ENCODE measurements at places on chromosomes 4 and X.

DNA sequence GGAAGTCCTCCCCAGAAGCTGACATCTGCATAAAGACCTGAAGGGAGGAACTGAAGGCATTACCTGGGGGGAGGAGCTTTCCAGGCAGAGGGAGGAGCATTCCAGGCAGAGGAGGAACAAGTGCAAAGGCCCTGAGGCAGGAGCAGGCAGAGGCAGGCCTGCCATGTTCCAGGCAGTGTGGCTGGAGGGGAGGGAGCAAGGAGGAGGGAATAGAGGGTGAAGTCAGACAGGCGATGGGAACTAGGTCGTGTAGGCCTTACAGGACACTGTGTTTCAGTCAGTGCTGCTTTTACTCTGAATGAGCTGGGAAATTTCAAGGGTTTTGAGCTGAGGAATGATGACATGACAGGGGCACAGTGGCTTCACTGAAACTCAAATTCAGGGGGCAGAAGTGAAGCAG is 292.7 kb downstream of the BCOR start:
- no peak for DNase-seq

GRCh38 chr4:100696531-100696930 is 178.7 kb upstream of the EMCN start:
- DNase-seq, result no peak

DNA sequence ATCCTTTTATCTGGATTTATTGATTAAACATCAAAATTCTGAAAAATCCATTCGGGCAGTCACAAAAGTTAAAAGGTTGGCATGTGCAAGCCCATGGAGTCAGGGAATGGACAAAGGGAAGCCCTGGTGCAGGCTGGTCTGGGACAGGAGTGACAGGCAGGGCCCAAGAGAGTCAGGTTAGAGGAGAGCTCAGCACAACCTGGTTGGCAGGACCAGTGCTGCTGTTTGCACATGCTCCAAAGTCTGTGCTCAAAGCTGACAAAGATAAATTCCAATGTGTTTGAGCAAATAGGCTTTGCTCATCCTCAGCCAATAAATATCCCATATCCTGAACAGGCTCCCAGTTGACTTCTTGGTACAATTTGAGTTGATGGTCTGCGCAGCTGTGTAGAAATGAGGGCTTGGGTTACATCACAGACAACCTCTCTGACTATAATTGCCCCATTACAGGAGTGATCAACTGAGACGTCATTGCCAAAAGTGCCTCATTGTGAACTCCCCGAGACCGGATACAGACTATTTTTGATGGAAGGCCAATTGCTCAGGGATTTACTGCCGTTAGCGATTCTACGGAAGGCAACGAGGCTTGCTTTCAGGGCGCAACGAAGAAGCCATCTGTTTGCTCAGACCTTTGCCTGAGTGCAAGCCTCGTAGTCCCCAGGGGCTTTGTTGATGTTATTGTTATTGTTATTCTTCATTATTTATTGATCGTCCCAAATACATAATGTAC is 1008.1 kb upstream of the TENM3 start:
- DNase-seq, result no peak

- DNase-seq, result no peak
Observed at GRCh38 chrX:14359316-14359715, 170.0 kb upstream of the GLRA2 start.

GRCh38 chr4:161817914-161818313 is 345.9 kb downstream of the FSTL5 start:
- DNase-seq, result no peak

GRCh38 chr4:71253545-71253944 is 85.3 kb upstream of the SLC4A4 start:
- DNase-seq, result no peak

GRCh38 chr4:108114503-108114902 is 54.2 kb downstream of the LEF1 start:
- DNase-seq, result no peak

GRCh38 chrX:136780241-136780640 is 491 bp downstream of the ARHGEF6 start:
- DNase-seq, result no peak

DNA sequence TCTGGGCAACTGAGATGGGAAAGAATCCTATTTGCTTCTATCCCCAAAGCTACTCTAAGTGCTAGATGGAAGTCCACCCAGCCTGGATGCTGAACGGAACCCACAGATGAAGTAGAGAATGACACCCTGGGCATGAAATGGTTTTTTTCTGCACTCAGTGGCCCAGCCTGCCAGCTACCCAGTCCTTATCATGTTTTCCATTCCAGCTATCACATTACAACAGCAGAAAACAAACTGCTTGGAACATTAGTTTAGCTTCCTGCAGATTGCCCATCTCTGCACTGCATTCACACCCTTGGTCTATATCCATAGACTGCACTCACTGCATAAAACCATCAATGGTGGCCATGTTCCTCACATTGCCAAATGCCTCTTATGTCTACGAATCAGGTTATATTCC is 79.1 kb downstream of the NYX start:
- no peak for DNase-seq

GRCh38 chr4:89162987-89163386 is 51.7 kb downstream of the TIGD2 start:
- no peak for DNase-seq

GRCh38 chr4:159173886-159174285 is 71.0 kb downstream of the RAPGEF2 start:
- no peak for DNase-seq

GRCh38 chr4:175951794-175952193 is 113.8 kb upstream of the WDR17 start:
- DNase-seq, result no peak

GRCh38 chrX:15973299-15973698 is 118.7 kb upstream of the AP1S2 start:
- DNase-seq, result no peak

Measured in stimulated activated CD4-positive, alpha-beta T cell treated with anti-CD3 and anti-CD28 coated beads, Interleukin-12 subunit alpha, Interleukin-12 subunit beta, amount 100 ng/mL, for 4 hours (primary cell).